ENCODE measurements at places on chromosomes 3 and 15.

DNA sequence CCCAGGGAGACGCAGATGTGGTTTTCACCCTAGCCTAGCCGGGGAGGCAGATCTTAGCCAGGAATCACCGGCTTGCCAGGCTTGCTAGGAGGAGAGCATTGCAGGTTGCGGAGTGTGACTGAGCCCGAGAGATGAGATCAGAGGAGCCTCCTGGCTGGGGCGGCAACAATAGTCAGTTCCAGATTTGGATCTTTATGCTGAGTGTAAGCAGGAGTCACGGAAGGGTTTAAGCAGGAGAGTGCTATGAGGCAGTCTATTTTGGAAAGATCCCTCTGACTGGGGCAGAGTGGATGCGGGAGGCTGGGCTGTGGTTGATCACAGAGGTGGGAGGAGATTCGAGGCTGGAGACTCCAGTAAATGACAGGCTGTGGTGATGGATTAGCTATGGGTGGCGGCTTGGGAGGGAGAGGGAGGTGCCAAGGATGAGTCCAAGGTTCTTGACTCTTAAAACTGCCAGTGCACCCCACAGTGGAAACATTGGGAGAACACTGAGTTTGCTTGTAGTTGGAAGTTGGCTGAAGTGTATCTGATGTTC lies 10.4 kb upstream of the BAHD1 start:
- no peak for DNase-seq

GRCh38 chr15:66298803-66299251 lies 5.5 kb downstream of the DIS3L start:
- no peak for DNase-seq

- no peak for DNase-seq
Measured at GRCh38 chr15:79644091-79644490, 212.0 kb downstream of the MINAR1 start.

GRCh38 chr15:92143765-92144164 lies 249.9 kb upstream of the ST8SIA2 start:
- DNase-seq = no peak

GRCh38 chr3:172466553-172467130 lies 18.4 kb upstream of the GHSR start:
- no peak for DNase-seq

DNA sequence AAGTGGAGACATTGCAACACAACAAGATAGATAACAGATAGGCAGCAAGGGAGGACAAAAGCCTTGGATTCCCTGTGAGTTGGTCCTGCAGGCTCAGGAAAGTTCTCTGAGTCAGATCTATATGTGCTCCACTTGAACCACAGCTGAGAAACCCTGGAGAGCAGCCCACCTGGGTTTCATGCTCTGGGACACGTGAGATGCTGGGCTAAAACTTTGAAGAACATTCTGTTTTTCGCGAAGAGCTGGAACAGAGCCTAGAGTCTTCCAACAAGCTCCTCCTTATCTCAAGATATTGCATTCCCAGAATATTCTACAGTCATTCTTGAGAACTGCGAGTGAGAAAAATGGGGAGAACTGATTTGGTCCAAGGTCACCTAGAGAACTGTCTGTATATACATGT lies 583.0 kb upstream of the ROBO1 start:
- DNase-seq = no peak

- no peak for DNase-seq
Measured at GRCh38 chr3:168249205-168249549, 153.5 kb upstream of the GOLIM4 start.

DNA sequence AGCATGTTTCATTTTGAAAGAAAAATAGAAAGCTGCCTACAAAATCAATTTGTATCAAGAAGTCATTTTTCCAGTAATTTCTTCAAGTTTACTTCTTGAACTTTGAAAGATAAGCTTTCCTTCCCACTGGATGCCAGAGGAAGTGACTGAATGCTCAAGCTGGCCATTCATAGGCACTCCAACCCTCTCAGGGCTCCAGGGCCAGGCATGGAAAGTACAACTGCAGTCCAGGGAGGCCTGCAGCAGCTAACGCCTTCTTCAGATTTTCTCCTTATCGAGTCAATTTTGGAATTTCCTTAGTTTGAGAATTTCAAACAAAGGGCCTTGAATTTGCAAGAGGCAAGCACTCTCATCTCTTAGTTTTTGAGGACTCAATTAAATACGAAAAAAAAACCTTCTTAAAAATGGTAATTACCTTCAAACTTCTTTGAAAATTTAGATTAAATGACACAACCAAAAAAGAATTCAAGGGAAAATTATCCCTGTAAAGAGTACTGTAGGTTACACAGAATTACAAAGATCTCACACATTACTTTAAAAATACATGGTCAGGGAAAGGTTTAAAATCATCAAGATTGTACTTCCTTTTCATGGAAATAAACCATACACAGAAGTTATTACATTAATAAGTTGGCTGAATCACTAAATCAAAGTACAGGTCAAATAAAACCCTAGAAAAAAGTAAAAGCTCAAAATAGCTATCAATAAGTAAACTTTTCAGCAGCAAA lies 2.5 kb downstream of the UBP1 start:
- no peak for DNase-seq

DNA sequence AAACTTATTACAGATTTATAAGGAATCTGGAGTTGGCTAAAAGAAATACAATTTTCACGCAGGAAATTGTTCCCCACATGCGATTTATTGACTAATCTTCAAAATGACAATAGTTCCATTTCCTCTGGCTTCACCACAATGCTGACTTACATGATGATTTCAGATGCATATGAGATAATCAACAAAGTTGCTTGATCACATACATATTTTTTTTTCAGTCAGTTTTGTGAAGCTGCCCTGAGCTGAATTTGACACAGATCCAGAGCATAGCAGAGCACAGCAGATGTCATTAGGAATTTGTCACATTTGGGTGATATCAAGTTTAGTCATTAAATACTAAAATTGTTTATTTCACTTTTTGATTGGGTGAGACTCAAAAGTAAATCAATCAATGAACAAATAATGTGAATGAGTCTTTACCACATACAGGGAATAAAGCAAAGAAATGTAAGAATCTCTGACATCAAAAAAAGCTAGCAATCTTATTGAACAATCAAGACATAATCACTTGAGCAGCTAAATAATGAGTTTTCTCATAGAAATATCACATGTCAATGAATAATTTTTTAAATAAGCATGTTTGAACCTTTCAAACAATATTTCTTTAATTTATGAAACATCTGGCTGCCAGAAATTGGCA lies 18.3 kb downstream of the CPB1 start:
- no peak for DNase-seq

DNA sequence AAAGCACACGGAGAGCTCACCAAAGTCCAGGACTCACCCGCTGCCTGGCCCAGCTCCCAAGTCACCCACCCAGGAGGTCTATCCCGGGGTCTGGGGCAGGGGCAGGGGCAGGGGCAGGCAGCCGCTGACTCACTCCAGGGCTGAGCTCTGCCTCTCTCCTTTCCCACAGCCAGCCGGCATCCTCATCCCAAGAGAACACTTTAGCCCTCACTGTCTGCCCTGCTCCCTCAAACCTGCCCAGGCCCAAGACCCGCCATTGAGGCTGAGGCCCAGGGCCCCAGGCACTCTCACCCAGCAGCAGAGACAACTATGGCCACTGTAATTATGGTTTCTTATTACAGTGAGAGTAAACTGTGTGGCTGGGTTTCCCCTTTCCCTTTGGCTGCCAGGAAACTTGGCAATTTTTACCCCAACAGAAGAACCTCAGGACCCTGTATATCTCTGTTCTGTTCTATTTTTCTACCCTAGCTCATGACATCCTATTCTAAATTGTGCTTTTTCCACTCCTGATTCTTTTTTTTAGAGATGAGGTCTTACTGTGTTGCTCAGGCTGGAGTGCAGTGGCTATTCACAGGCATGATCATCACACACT lies 53.0 kb downstream of the IQSEC1 start:
- no peak for DNase-seq

GRCh38 chr3:55169608-55170072 lies 241.8 kb upstream of the LRTM1 start:
- no peak for DNase-seq

DNA sequence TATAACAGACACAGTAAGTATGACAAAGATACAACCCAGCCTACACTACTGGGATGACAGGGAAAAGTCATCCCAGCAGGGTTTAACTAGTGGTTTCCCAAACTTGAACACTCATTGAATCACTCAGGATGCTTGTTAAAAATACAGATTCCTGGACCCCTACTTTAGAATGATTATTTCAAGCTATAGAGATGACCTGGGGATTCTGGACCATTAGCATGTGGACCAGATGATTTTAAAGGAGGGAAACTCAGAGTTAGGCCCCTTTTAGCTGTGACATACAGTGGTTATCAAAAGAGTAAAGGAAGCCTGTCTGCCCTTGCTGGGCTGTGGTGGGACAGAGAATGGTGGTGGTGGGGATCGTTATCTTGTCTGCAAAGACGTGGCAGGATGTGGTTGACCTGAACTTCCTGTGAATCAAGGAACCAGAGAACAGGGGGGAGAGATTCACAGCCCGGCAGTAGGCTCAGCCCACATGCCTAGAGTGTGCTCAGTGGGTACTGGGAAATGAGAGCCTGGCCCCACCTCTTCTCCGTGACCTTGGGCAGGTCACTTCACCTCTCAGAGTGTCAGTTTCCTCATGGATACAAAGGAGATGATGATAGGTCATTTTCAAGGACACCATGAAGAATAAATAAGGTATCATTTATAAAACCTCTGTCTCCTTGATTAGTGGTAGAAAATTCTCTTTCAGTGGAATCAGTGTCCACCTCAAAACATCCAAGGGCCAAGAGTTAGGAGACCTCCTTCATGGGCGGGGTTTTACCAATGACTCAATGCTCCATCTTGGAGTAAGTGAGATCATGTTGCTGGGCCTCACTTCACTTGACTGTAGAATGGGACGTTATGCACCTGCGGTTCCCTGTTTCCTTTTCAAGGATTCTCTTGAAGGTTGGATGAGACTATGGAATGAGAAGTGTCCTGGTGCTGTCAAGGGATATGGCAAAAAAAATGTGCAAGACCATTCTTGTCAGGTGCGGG lies 306.5 kb downstream of the RPLP1 start:
- peak; percentile 23 for DNase-seq

Measured in heart right ventricle (tissue), 16 donors.